ENCODE measurements at places on chromosomes 11 and 22.

DNA sequence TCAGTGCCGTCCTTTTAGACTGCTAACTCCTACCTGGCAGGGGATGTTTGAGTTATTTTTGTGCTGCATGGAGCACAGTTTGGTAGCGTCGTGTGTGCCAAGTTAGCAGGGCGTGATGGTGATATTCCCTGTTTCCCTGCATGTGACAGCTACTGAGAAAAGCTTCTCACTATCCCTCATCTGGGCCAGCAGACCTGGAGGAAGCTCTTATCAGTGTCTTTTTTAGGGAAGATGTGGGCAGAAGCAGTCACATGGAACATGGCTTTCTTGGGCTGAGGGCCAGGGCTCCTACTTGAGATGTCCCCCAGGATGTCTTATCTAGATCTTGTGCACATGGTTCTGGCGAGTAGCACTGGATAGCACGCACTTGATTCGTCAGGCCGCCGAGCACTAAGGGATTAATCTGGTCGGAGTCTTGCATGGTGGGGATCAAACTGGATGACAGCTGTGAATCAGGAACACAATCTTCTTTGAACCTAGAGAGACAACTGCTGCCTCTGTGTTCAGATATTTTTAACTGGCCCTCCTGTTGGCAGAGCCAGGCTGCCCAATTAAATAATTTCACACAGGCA is 33.8 kb downstream of the TECTA start:
- DNase-seq: no peak

GRCh38 chr11:113827477-113827876 is 47.9 kb downstream of the CLDN25 start:
- DNase-seq: no peak

DNA sequence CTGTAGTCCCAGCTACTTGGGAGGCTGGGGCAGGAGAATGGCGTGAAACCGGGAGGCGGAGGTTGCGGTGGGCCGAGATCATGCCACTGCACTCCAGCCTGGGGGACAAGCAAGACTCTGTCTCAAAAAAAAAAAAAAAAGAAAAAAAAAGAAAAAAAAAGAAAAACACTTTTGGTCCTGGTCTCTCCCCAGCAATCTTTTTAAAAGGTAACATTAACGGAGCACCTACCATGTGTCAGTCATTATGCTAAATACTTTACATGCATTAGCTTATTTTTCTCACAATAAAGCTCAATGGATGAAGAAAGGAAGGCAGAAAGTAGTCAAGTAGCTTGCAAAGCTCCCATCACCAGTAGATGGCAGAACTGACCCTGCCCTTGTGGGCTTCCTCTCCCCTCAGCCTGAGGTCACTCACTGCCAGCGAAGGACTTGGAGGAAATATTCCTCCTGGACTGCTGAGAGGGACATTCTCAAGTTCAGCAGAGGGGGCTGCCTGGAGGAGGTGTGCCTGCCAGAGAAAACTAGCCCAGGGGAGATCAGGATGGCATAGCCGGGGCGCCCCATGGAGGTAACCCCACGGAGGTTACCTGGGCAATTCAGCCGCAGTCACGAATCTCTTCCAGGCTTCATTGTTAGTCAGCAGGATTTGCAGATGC is 15.5 kb downstream of the APOL3 start:
- peak; percentile 60 for DNase-seq

GRCh38 chr11:45087900-45088160 is 58.6 kb upstream of the PRDM11 start:
- no peak for DNase-seq

DNA sequence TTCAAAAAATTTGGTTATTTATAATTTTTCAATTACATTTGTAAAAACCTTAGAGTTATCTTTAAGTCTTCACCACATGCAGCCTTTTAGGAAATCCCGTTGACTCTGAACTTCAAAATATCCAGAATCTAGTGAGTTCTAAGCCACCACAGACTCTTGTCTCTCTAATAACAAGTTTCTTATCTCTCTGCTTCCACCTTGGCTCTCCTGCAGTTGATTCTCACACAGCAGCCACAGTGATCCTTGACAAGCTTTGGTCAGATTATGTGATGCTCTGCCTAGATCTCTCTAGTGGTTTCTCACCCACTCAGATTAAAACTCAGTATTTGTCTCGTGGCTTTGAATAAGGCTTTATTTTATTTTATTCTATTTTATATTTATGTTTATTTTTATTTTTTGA is 8.6 kb downstream of the HSD17B12 start:
- no peak for DNase-seq

- no peak for DNase-seq
Observed at GRCh38 chr11:62707277-62707861, at the start of the genes BSCL2 and GNG3. TSS of gene BSCL2 (minus strand) at chr11:62707424. CDS start at chr11:62707195, 229 bp downstream. TSS of gene GNG3 (plus strand) at chr11:62707676. CDS start at chr11:62708296, 620 bp downstream.

DNA sequence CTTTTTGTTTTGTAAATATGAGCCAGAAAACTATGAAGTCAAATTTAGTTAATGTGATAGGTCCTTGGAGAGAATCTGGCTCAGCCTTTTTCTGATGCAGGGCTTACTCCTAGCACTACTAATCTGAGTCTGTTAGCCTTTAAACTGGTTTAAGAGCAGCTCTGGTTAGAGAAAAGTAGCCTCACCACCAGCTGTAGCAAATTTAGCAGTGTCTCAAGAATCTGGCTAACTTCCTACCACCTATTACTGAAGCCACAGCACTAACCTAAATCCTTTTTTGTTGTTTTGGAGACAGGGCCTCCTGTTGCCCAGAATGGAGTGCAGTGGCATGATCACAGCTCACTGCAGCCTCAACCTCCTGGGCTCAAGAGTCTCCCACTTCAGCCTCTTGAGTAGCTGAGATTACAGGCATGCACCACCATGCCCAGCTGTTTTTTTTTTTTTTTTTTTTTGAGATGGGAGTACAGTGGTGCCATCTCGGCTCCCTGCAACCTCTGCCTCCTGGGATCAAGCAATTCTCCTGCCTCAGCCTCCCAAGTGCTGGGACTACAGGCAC is 13.9 kb downstream of the RBM4B start:
- DNase-seq: no peak

- peak; percentile 39 for DNase-seq
Observed at GRCh38 chr11:130427581-130428315, 661 bp downstream of the ADAMTS8 start.

DNA sequence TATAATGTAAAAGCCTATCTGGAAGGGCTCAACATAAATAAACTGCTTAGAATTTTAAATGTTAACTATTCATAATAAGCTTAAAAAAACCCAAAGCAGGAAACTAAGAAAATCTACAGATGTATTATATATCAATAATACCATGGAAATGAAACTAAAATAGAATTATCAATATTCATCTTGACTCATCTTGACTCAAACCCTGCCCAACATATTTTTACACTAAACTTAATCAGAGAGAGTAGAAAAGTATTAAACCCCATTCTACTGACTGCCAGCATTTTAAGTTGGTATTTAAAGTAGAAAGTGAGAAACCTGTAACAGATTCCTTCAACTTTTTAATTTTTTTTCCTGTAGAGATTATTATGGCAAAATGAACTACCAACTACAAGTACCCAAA is 149.2 kb downstream of the ENTHD1 start:
- DNase-seq: no peak

GRCh38 chr11:64245401-64245796 is 1.3 kb downstream of the PPP1R14B start:
- DNase-seq: no peak

DNA sequence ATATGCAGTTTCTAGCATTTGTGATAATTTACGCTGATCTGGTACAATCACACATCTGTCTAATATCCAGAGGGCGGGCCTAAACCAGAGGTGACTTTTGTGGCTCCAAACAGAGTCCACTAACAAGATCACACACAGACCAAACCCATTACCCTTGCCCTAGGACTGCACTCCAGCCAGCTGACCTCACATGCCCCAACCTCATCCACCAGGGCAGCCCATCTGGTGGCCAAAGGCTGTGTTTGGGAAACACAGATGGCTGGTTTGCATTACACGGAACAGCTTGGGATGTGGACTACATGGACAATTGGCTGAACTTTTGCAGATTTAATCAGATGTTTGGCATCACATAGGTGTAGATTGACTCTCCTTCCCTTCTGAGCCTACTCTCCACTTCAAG is 228.2 kb downstream of the GRIK4 start:
- no peak for DNase-seq

GRCh38 chr11:82261367-82261766 is 472.3 kb downstream of the FAM181B start:
- no peak for DNase-seq

DNA sequence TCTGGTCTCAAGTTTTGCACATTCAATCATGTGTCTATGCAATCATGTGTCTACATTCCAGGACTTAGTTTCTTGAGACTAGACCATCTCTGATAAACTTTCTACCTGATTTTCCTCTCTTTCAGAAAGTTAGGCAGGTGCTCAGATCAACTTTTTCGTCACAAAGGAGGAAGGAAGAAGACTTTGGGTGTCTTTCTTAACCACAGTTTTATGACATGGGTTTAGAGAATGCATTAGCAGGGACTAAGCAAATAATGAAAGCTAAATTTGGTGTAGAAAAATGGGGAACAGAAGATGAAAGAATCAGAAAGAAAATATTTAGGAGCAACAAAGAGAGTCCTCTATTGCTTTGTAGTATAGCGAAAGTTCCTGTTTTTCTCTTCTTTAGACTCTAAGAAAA is 7.7 kb upstream of the GLYATL1B start:
- no peak for DNase-seq

- DNase-seq: no peak
Observed at GRCh38 chr22:48760481-48761390, 1066.9 kb downstream of the BRD1 start.

DNA sequence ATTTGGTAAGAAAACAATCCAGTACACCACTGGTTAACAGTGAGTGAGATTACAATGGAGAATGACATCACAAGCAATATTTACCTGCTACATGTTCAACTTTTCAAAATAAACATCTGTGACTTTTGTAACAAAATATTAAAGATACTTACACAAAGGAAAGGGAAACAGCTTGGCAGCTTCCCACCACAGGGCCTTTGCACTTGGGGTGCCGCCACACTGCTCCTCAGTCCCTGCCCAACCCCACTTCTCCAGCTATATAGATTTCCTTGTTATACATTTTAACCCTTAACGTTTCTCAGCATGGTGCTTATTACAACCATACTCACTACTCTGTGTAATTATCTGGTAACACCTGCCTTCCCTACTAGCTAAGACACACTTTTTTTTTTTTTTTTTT is 10.9 kb downstream of the KMT5B start:
- DNase-seq: no peak

GRCh38 chr11:117287668-117288067 is 3.5 kb upstream of the BACE1-AS start:
- no peak for DNase-seq

GRCh38 chr11:15539645-15540044 is 424.9 kb downstream of the INSC start:
- DNase-seq: no peak

DNA sequence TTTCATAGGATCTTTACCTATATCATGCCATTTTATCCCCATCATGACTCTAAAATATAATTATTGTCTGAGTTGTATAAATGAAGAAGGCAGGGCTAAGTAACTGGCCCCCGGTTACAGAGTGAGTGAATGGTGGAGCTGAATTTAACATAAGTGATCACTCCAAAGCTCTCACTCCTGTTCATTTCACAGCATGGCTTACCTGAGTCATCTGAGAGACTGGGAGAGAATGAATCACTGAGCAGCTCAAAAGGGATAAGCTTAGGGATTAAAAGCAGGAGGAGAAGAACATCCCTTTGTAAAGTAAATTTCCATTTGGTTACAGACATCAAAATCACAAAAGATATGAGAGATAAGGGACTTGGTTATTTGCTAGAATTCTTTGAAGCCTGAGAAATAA is 294.0 kb upstream of the CTSC start:
- DNase-seq: no peak

DNA sequence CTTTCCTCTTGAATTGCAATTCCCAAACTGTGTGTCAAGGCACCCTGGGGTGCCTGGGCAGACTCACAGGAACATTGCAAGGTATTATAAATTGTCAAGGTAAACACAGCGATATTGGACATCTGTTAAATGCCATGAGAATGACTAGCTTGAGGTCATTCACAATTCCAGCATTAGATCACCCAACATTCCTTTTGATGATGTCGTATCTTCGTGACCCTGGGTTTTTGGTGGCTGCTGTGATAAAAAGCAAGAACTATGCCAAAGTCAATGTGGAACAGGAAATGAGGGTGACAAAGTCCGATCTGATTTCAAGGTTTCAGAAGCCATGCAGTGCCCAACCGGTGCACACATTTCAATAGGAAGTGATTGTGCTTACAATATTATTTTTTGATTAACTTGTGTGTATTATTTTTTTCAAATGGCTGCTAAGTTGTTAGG is 458.4 kb downstream of the MIAT start:
- DNase-seq: no peak

GRCh38 chr11:47415091-47415854 is 6.9 kb downstream of the SLC39A13 start:
- no peak for DNase-seq

DNA sequence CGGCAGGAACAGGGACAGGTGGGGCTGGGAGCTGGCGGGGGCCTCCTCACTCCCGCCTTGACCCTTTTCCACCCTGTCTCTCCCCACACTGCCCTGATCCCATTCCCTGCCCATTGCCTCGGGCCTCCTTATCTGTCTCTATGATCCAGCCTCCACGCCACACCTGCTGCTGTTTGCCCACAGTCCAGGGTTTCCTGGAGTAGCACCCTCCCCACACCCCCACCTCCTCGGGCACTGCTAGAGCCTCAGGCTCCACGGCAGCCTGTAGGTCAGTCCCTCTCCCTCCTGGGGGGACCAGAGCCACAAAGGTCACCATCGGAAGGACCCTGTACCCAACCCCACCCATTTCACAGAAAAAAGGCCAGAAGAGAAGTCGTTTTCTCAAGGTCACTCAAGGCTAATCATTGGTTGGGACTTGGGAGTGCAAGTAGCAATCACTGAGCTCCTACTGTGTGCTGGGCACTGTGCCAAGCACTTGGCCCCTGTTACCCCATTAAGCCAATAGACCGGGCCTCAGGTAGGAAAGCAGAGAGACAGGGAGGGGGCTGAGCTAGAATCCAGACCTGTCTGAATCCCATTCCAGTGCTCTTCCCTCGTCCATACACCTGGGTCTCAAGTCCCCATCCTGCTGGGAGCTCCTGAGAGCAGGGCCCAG is 71.8 kb downstream of the PDE2A start:
- no peak for DNase-seq

DNA sequence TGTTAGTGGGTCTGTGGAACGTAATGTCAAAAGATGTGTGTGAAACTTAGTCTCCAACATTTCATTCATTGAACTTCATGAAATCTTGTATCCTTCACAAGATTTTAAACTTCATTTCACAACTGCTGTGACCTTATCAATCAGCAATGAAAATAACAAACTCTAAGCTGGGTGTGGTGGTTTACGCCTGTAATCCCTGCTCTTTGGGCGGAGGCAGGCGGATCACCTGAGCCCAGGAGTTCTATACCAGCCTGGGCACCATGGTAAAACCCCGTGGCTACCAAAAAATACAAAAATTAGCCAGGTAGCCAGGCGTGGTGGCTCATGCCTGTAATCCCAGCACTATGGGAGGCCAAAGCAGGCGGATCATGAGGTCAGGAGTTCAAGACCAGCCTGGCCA is 5.1 kb downstream of the CHKA start:
- no peak for DNase-seq
